GM23248 (cell line): ENCODE measurements at places on chromosomes 3 and 15.

GRCh38 chr3:127710155-127710941 is 37.6 kb downstream of the ABTB1 start:
- peak; percentile 58 for DNase-seq

GRCh38 chr3:178522200-178523052 is 13.8 kb upstream of the KCNMB2 start:
- DNase-seq: no peak

DNA sequence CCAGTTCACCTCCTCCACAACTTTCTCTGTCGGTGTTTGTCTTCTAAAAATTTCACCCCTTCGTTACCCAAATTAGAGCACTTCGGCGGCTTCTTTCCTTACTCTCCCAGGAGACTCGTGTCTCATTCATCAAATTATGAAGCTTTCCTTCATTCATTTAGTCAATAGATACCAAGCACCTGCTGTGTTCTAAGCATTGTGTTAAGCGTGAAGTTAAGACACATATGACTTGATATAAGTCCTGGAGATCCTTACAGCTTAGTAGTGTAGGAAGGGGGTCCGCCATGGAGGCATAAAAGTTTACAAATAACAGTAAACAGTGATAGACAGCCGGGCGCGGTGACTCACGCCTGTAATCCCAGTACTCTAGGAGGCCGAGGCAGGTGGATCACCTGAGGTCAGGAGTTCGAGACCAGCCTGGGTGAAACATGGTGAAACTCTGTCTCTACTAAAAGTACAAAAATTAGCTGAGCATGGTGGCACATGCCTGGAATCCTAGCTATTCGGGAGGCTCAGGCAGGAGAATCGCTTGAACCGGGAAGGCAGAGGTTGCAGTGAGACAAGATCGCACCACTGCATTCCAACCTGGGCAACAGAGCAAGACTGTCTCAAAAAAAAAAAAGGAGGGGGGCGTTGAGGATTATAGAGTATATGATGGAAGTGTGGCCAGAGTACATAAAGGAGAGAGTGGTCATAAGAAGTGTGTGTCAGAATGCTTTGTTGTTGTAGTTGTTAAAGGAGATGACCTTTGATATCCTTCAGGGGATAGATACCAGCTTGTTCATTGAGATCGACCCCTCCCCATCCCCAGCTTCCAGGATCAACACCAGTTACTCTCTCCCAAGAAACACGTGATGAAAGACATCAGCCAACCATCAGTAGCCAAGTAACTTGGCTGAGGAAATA is 744 bp upstream of the CCDC32 start:
- no peak for DNase-seq

- no peak for DNase-seq
Observed at GRCh38 chr15:45087513-45087912, 26.5 kb downstream of the DUOX2 start.

- DNase-seq: no peak
Observed at GRCh38 chr15:85045615-85046014, 64.0 kb downstream of the PDE8A start.

GRCh38 chr3:80331494-80332170 is 563.8 kb upstream of the ROBO1 start:
- no peak for DNase-seq

GRCh38 chr3:106345353-106346027 is 476.7 kb upstream of the CBLB start:
- DNase-seq: peak; percentile 94
